ENCODE measurements at places on chromosomes 1 and 21. TPM values are rescaled to one million over a fixed set of nuclear protein-coding genes. Genes with fewer than 3 reads are reported as not detected.

Gene TSNAX
- 43.3 TPM for total RNA-seq

Gene CFHR2
- total RNA-seq = not detected

Gene TNFRSF9
- total RNA-seq = 103 TPM

Gene UBIAD1
- total RNA-seq = 47.4 TPM

Gene ECM1
- 0.43 TPM for total RNA-seq

Gene RBP7
- total RNA-seq = not detected

Gene MPL
- not detected for total RNA-seq

Gene HLX
- total RNA-seq = 0.30 TPM

Gene COL9A2
- 0.96 TPM for total RNA-seq

Gene UBE2U
- total RNA-seq = not detected

Gene RNU1-3
- total RNA-seq = 1,616 TPM

Gene PCSK9
- 0.10 TPM for total RNA-seq

Gene BRINP2
- total RNA-seq = not detected

Gene TINAGL1
- total RNA-seq = not detected

Gene C1orf210
- total RNA-seq = not detected

Gene PLEKHN1
- 2.4 TPM for total RNA-seq
